T-helper 2 cell treated with Interferon-gamma antibody and Interleukin-4, amounts not matched to agents 5 μg/mL and 100 μg/mL, for 36 hours (primary cell): ENCODE measurements at places on chromosomes 2 and 18.

DNA sequence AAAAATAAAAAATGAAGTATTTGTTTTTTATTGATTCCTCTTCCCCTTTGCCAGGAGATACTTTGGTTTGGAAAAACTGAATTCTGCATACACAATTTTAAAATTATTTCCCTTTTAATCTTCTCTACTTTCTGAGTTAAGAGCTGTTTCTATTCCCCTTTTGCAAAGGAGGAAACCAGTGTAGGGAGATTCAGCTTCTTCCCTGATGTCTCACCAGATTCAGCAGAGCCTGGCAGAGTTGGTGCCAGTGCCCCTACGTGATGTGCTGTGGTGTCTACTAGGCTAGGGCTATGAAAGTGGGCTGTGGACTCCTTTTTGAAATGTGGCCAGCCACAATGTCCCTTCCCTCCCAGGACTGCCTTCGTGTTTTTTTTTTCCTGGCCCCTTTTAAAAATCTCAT lies 2.4 kb downstream of the RPE start:
- no peak for DNase-seq

DNA sequence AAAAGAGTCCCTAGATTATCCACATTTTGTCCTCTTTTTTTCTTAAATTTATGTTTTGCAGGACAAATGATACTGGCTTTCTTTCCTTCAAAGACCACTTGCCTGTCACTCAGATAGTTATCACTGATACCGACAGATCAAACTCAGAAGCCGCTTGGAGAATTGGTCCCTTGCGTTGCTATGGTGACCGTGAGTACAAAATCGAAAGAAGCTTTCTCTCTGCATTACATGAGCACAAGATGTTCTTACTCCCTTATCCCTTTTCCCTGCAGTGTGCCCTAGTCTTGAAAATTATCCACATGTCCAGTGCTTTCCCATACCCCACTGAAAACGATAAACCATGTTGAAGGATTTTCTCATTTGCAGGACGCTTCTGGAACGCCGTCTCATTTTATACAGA lies 738.5 kb downstream of the CNTNAP5 start:
- no peak for DNase-seq

DNA sequence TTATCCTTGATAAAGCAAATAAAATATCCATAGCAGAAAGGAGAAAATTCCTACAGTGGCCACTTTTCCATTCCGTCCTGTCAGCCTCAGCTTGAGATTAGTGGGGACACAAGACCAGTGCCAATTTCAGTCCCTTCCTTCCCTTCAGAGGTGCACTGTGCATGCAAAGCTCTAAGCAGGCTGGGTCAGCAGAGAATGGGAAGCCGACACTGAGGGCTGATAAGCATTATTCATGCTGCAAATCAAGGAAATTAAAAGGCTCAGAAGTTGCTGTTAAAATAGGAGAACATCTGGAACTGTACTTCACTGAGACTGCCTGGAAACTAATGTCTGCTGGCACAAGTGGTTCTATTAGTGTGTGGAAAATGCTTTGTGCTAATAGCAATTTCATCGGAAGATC lies 534.3 kb downstream of the ADCYAP1 start:
- no peak for DNase-seq

- DNase-seq = no peak
Observed at GRCh38 chr2:233466991-233467603, 99.5 kb downstream of the USP40 start.

- no peak for DNase-seq
Observed at GRCh38 chr2:168340931-168341330, 93.5 kb upstream of the STK39 start.

DNA sequence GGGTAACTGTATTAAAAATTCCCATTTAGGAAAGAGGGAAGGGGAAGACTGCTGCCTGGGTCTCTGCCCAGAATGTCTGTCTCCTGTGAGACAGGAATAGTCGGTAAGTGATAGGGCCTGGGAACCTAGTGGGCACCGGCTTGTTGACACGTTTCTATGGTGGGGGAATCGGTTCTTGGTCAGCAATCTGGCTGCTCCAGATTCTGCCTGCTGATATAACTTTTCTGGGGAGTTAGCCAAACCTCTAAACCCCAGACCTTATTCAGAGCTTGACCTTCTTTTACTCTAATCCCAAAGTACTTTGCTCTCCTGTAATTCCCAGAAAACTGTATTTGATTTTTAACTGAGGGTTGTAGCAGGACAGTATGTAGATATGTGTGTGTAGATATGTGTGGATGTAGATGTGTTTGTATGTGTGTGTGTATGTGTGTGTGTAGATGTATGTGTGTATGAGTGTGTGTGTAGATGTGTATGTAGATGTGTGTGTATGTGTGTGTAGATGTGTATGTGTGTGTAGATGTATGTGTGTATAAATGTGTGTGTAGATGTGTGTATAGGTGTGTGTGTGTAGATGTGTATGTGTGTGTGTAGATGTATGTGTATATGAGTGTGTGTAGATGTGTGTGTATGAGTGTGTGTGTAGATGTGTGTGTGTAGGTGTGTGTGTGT lies 61.8 kb upstream of the TXNDC2 start:
- DNase-seq = no peak

DNA sequence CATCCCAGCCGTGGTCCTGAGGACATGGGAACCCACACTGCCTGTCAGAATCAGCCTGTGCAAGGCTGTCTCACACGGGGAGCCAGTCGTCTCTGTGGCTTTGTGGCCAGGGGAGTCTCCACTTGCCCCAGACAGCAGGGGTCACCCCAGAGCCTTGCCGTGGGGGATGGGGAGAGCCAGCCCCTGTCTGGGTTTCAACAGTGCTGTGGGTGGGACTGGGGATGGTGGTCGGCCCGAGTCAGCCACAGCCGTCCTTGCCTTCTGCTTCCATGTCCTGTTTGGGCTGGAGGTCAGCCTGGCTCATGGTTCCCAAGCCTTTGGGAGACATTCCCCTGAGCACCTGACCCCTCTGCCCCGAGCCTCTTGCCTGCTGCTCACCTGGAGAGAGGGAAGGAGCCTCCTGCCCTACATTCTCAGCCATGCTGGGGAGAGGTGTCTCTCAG lies 19.6 kb downstream of the GPR35 start:
- DNase-seq = peak; percentile 2

DNA sequence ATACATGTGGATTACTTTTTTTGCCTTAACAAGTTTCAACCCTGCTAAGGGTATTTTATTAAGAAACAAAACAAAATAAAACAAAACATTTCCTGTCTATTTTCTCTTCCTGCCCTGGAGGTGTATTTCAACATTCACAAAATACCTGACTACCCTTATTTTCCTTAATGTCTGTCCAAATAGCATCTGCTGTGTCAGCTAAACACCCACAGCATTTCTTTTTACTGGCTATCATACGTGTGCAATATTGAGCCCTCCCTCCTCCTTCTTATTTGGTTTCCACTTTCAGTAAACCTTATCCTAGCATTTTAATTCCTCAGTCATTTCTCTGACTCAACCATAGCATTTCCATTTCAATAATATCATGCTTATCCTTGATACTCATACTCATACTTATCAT lies 1420.0 kb upstream of the ZEB2 start:
- DNase-seq = no peak

GRCh38 chr2:57943315-57943714 lies 103.3 kb upstream of the VRK2 start:
- no peak for DNase-seq

DNA sequence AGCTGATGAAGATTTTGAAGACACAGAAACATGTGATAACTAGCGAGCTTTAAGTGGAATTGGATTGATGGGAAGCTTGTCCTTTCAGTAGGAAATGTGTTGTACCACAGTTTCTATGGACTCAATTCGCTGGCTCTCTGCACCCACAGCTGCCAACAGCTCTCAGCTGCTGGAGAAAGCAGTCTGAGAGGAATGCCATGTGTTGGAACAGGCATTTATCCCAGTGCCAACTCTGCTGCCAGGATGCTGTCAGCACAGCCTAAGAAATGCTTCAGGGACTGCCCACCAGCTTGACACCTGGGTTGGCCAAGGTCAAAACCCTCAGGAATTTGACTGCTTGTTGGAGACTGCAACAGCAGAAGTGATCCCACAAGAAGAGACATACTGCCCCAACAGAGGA lies 193.0 kb upstream of the THSD7B start:
- DNase-seq = no peak

DNA sequence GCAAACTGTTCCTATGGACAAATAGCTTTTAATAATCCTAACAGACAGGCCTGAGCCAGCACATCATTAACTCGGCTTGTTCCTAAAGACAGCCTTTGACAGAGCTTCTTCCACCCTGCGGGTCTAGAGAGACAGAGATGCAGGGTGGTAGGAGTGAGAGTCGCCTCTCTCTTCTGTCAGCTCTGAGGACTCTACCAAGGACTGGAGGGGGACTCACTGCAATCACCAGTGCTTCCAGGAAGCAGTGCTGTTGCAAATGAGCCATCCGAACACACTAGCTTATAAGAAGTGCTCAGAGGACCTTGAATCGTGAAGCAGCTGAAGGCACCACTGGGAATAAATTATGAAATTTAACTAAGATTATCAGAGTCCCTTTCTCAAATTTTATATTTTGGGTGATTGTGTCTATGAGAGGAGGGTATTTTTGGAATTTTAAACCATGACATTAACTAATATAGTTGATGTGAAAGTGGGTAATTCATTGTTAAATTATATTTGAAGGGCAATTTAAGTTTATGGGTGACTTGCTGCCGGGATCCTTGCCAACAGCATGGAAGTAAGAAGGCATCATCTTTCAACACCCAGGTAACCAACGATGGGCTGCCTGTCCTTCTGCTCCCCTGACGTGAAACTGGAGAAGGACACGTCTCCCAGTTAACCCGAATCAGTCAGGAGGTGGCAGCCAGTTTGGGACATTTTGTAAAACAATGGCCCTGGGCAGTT lies 43.6 kb upstream of the PXDN start:
- DNase-seq = no peak

- no peak for DNase-seq
Observed at GRCh38 chr2:177523781-177524180, 131.2 kb downstream of the AGPS start.

GRCh38 chr18:37764541-37765288 lies 199.1 kb upstream of the CELF4 start:
- DNase-seq = no peak

DNA sequence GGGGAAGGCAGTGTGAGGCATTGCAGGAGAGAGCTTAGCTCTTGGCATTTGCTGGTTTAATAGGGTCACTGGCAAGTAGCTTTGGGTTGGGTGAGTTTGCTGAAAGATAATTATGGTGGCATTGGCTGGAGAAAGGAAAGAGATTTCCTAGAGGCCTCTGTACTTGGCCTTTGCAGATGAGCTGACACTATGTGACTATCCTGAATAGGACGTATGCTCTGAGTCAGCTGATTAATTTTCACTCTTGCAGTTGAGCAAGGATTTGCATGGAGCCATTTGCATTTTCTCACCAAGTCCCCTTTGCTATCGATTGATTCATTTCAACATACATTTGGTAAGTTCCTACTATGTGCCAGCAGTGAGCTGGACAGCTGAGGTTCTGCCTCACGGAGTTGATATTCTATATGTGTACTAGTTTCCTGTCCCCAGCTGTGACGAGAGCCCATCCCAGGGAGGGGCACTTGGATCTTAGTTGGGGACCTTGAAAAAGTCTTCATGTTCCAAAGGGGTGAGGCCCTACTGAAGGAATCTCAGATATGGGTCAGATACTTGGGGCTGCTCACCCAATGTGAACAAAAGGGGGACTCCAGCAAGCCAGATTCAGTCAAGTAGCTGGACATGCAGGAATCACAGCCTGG lies 245.7 kb downstream of the LOXHD1 start:
- DNase-seq = no peak

DNA sequence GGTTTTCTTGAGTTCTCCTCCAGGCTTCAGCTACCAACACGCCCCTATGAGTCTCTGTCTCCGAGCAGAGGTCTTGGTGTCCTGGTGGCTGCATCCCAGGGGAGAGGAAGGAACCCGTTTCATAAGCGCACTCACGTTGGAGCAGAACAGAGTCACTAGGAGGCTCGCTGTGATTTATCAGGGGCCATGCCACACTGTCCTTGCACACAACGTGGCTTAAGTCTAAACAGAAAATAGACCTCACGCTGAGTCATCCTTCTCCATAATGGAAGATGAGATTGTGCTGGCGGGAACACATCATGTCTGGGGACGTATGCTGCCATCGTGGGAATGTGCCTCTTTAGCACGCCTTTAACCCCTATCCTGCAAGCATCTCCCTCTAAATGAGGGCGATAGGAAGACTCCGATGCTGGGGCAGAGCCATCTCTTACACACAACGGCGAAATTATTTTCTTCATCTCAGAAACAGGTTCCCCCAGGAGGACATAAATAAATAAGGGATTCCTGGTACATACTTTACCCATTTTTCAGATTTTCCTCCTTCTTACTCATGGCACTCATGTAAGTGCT lies 211.4 kb downstream of the KLHL29 start:
- DNase-seq = no peak

DNA sequence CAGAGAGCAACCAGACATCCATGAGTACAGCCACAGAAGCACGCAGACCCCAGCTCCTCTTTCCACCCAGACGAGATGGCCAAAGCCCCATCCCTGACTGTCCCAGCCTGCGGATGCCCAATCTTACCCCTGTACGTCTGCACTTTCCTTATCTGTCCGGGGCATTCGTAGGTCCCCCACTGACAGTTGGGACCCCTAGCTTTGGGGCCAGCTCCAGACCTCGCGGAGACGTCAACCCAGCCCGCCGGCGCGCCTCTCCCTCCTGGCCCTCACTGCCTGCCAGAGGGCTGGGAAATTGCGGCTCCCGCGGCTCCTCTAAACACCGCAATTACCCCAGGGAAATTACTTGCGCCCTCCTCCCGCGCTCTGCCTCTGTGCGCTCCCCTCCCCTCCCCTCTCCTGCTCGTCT lies 2.3 kb downstream of the ECEL1 start:
- DNase-seq = no peak

DNA sequence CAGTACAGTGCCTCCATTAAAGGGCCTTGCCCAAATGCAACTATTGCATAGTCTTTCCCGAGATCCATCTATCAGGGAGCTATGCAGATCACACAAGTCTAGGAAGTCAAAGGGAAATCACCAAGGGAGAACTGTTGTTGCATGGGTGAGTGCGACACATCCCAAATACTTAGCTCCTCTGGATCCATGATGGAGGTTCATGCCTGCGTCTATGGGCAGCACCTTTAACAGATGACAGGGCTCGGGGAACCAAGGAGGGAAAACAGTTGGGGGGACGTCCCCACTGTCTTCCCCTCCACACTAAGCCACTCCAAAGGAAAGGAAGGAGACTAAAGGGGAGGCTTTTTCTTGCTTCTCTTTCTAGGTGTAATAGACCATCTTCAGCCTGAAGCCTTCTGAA lies 552.8 kb upstream of the PKDCC start:
- DNase-seq = no peak

- no peak for DNase-seq
Observed at GRCh38 chr2:178286636-178287035, 92.3 kb downstream of the OSBPL6 start.

- peak; percentile 32 for DNase-seq
Observed at GRCh38 chr2:73907840-73908452, 15.1 kb downstream of the ACTG2 start.

GRCh38 chr18:61635901-61636528 lies 256.8 kb downstream of the RNF152 start:
- DNase-seq = no peak

DNA sequence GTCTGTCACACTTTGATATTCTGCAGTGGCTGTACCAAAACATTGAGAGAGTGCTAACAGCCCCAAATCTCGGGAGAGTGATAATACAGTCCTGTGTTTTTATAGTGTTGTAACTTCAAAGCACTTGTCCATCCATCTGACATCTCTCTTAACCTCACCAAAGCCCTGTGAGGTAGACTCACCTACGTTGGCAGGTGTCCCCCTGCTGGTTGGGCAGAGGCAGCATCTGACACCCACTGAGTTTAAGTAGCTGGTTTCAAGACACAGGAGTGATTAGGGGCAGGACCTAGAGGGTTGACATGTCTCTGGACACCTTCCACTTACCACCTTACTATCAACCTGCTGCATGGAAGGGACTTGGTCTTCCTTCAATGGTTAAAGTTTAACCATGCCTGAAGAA lies 22.9 kb downstream of the COLEC12 start:
- DNase-seq = no peak
